ENCODE measurements at places on chromosomes 7 and 10.
A peak's percentile ranks its signal among the peaks of the same experiment; 100 is the strongest.

- no peak for DNase-seq
These were observed 5.9 kb upstream of the OR2A25 start for GRCh38 chr7:144063710-144064109.

- peak; percentile 50 for DNase-seq
These were observed 399 bp downstream of the FHIP2A start for GRCh38 chr10:114821915-114822443.

- DNase-seq = no peak
These were observed 197.3 kb downstream of the PPP1R9A start for GRCh38 chr7:95104739-95105138.

- DNase-seq = no peak
These were observed 139.0 kb downstream of the SEPTIN14 start for GRCh38 chr7:55723621-55723941.

- DNase-seq = no peak
These were observed 29.2 kb downstream of the CYP2W1 start for GRCh38 chr7:1012004-1012715.

- no peak for DNase-seq
These were observed 474.4 kb upstream of the GALNT17 start for GRCh38 chr7:70657571-70657970.

- no peak for DNase-seq
These were observed 126.7 kb upstream of the ZNF32 start for GRCh38 chr10:43775384-43775783.

GRCh38 chr7:142196066-142196840 lies 61.6 kb downstream of the PRSS58 start:
- no peak for DNase-seq

DNA sequence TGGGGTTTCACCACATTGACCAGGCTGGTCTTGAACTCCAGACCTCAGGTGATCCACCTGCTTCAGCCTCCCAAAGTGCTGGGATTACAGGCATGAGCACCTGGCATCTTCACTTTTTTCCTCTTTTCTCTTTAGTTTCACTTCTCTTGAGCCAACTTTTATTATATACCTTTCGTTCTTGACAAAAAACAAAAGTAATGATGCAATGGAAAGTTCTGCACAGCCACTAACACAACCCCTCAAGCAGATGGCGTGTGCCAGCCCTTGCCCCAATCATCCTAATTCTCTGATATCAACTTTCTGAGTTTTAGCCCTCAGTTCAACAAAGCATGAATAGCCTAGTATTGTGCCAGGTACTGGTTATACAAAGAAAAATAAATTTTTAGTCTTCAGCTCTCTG lies 223.6 kb downstream of the CHCHD3 start:
- DNase-seq = no peak

- DNase-seq = no peak
These were observed 10.9 kb downstream of the STK32C start for GRCh38 chr10:132296666-132297443.

- DNase-seq = no peak
These were observed 50.0 kb downstream of the JMJD1C start for GRCh38 chr10:63415640-63416244.

- peak; percentile 20 for DNase-seq
These were observed 975 bp upstream of the USP54 start for GRCh38 chr10:73591935-73592699.

- DNase-seq = no peak
These were observed 296.1 kb upstream of the SEMA3A start for GRCh38 chr7:84490661-84491060.

DNA sequence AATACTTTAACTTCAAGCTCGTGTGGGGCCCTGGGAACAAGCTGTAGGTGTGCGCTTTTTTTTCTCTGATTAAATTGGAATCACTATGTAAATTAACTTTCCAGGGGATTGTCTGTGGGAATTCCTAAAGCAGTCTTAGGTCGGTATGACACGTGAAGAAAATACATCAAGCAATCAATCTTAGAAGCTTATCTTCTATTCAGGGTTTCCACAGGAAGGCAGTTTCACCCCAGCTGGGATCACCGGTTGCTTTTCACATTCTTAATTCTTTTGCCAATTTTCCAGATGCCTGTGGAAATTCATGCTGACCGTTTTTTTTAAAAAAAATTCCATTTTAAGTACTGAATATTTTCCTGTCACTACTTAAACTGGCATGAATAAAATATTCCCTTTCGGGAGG lies 41.9 kb downstream of the CAMK1D start:
- no peak for DNase-seq

DNA sequence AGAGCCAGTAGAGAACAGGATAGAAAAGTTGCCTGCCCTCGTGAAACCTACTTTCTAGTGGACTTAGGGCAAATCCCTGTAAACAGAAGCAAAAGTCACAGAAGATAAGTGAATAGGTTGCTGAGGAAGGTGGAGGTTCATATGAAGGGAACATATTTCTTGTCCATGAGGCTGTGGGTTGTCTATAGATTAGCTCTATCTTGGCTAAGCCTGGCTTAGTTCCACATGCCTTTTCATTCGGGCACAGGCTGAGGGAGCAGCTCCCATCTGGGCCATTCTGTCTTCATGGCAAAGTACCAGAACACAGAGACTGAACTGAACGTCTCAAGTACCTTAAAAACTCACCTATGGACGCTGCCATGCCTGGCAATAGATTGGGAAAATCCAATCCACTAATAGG lies 45.3 kb downstream of the BZW2 start:
- DNase-seq = no peak

DNA sequence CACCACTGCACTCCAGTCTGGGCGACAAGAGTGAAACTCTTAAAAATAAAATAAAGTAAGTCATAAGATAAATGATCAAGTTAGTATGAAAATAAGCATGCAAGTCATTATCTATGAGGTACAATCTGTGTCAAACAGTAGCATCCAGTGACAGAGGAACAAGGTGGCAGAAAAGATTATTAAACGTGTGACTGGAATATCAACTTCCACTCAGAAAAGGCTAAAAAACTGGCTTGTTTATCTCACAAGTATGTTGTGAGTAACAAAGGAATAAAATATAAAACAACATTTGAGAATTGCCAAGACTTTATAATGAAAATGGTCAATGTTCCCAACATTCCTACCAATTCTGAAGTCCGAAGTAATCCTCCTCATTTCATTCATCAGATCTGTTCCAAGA lies 30.3 kb downstream of the ITGB1 start:
- DNase-seq = no peak

DNA sequence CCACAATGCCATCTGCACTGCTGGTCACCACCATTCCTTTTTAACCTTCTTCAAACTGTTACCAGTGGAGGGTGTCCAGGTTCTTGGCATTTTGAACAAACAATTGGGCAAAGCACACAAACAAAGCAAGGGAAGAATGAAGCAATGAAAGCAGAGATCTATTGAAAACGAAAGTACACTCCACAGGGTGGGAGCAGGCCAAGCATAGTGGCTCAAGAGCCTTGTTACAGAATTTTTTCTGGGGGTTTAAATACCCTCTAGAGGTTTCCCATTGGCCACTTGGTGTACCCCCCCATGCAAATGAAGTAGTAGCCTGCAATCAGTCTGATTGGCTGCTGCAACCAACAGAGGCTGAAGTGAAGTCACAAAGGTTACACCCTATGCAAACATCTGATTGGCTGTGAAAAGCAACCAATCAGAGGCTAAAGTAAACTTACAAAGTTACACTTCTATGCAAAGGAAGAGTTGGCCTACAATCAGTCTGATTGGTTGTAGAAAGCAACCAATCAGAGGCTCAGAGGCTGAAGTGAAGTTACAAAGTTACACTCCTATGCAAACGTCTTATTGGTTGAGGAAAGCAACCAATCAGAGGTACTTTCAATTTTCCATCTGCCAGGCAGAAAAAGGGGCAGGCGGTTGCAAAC lies 103.2 kb upstream of the WAC start:
- no peak for DNase-seq

- no peak for DNase-seq
These were observed 116.3 kb upstream of the DIP2C start for GRCh38 chr10:805620-806305.

DNA sequence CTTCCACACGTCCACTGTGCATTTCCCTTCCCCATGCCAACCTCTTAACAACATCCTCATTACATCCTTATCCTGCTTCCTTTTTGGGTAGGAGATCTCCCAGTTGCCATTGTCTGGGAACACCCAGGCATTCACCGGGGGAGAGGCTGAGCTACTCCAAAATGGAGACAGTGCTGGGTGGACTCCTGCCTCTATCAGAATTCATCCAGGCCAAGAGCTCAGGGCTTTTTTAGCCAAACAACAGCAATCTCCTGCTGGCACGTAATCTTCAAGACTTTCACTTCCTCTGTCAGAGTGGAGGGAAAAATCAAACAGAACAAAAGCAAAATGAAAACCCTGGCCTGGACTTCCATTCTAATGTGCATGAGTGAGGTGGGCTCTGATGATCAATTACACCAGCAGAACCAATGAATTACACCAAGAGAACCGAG lies 245.0 kb downstream of the PRPF18 start:
- DNase-seq = no peak
